ENCODE measurements at places on chromosomes 2 and 18. TPM values are rescaled to one million over a fixed set of nuclear protein-coding genes. Genes with fewer than 3 reads are reported as not detected.

GRCh38 chr2:138418453-138418852 is 83.1 kb upstream of the SPOPL start:
- DNase-seq: no peak

- no peak for DNase-seq
Observed at GRCh38 chr2:16386031-16386430, 279.6 kb downstream of the CYRIA start.

The LTBP1 gene
- 0.37 TPM for total RNA-seq

- DNase-seq: no peak
Observed at GRCh38 chr18:47591429-47591828, 339.0 kb downstream of the SMAD2 start.

GRCh38 chr2:98748292-98749065 is 17.5 kb upstream of the MGAT4A start:
- DNase-seq: no peak

GRCh38 chr18:80037869-80038630 is 3.8 kb downstream of the RBFA start:
- no peak for DNase-seq

The CNTNAP5 gene
- total RNA-seq: not detected

DNA sequence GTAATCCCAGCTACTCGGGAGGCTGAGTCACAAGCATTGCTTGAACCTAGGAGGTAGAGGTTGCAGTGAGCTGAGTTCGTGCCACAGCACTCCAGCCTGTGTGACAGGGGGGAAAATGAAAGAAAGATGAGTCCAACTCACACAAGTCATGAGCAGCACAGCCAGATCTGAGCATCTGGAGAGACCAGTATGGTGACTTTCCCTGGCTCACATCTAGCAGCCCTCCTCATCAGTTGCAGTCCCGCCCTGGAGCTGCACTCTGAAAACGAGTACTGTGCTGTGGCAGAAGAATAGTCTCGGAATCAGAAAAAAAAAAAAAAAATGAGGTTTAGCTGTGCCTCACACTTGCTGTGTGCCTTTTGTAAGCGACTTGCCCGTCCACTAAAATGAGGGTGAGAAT is 74.4 kb upstream of the TRIB2 start:
- DNase-seq: no peak

- DNase-seq: peak; percentile 87
Observed at GRCh38 chr2:232327105-232328031, 51.2 kb upstream of the ALPP start.

DNA sequence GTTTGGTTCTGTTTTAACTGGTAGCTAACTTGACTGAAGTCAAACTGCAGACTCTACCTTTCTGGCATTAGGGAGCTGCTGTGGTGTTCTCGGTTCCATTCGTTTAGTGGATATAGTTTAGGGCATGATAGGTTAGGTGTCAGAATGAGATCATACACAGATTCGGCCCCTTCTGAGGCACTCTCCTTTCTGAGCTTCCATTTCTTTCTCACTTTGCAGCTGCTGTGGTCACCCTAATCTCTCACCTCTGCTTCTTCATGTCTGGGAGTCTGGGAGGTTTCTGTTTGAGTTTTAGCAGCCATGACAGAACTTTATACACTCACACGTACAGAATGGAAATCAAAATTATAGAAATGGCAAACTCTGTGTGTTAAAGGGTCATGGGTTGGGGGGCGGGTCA is 122.8 kb downstream of the ATP9B start:
- DNase-seq: no peak

The CARF gene
- total RNA-seq: 8.2 TPM

DNA sequence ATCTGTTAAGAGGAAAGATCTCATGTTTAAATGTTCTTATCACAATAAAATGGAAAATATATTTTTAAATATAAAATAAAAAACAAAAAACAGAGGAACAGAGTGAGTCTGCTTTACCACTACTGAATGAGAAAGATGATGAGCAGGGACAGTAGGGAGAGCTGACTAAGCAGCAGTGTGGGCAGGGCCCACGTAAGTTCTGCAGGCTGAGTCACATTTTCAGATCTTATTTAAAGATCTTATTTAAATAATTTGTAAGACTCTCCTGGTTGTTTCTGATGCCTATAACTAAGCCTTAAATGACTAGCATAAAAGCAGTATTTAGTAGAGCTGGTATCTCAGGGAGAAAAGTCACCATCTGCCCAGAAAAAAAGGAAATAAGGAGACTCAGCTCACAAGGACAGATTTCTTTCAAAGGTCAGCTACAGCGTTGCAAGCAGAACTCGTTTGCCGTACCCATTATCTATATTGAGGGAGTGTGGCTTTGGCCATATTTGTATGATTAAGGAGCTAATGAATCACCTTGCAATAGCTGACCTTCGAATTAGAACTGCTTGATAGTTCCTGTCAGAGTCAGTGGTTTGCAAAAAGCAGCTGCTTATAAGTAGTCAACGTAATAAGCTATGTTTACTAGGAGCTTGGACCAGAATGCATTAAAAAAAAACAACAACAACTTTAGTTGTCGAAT is 322.1 kb upstream of the CHAC2 start:
- DNase-seq: no peak

The STON1 gene
- total RNA-seq: 3.5 TPM

The GPATCH11 gene
- 9.9 TPM for total RNA-seq

GRCh38 chr2:228268301-228268700 is 86.8 kb upstream of the SPHKAP start:
- no peak for DNase-seq

The VSNL1 gene
- total RNA-seq: not detected

DNA sequence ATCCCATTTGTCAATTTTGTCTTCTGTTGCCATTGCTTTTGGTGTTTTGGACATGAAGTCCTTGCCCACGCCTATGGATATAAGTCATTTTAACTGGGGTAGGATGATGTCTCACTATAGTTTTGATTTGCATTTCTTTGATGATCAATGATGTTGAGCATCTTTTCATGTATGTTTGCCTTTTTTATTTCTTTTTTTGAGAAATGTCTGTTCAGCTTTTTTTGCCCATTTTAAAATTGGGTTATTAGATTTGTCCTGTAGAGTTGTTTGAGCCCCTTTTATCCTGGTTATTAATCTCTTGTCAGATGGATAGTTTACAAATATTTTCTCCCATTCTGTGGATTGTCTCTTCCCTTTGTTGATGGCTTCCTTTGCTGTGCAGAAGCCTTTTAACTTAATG is 75.3 kb downstream of the COMMD1 start:
- no peak for DNase-seq

GRCh38 chr2:32463110-32463509 is 106.3 kb downstream of the BIRC6 start:
- no peak for DNase-seq

- no peak for DNase-seq
Observed at GRCh38 chr2:163157891-163158496, 319.4 kb upstream of the KCNH7 start.

DNA sequence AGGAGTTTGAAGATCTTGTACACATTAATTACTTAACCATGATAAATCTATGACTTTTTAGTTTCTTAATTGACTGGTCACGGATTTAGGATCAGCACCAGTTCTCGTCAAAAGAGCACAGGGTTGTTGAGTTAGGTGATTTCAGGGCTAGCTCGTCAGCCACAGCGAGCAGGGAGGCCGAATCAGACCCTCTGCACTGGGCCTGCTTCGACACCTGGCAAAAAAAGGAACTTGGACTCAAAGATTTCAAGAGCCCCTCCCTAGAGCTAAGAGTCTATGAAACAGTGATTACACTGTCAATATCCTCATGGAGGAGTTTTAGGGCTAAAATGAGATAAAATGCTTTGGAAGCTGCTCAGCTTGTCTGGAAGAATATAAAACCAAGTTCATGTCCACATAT is 4.6 kb upstream of the SERTAD2 start:
- DNase-seq: no peak

DNA sequence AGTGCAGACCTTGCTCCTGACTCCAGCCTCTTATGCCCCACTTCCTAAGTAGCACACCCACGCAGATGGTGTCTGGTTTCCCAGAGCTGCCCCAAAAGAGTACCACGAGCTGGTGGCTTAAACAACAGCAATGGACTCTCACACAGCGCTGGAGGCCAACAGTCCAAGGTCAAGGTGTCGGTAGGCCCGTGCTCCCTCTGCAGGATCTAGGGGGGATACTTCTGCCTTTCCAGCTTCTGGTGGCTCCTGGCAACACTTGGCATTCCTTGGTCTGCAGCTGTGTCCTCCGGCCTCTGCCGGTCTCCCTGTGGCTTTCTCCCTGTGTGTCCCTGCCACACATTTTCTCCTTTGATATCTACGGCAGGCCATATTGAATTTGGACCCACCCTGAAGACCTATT is 99.0 kb downstream of the TSHZ1 start:
- no peak for DNase-seq

GRCh38 chr18:25278394-25278793 is 73.6 kb downstream of the ZNF521 start:
- no peak for DNase-seq

- DNase-seq: no peak
Observed at GRCh38 chr2:17805166-17805565, 11.1 kb upstream of the MSGN1 start.

The STK39 gene
- total RNA-seq: 29.4 TPM

DNA sequence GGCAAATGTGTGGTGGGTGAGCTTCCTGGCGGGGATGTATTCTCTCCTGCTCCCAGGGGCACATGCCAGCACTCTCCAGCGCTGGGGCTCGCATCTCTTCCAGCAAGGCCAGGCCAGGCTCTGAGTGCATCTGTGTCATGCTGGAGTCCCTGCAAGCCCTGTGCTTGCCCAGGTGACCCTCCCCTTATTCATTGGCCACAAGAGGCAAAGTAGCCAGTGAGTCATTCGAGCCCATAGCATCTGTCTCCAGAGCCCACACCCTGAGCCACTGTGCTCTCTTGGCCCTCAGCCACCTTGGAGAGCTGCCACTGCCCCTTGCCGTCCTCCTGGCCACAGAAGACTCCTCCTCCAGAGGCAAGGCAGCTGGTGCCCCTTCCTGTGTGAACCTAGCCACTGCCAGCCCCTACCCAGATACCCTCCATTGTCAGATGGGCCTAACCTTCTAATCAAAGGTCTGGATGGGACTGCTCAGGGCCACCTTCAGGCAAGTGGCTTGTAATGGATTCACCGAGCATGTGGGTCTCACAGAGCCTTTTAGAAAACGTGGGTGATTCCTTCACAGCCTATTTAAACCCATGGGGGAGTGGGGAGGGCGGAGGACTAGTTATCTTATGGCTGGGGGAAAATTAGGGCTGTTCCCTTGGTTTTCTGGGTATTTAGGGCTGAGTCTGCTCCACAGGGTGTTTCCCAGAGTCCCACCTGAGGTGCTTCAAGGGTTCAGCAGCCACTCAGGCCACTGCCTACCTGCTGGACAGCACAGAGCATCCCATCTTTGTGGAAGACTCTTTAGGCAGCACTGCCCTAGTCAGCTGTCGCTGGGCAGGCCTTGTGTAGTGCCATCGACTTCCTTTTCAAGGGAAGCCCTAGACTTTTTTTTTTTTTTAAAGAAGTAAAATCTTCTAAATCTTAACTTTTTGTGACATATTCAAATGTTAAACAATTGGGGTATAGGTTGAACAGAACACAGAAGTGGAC is 137.4 kb downstream of the ACOXL start:
- DNase-seq: no peak

DNA sequence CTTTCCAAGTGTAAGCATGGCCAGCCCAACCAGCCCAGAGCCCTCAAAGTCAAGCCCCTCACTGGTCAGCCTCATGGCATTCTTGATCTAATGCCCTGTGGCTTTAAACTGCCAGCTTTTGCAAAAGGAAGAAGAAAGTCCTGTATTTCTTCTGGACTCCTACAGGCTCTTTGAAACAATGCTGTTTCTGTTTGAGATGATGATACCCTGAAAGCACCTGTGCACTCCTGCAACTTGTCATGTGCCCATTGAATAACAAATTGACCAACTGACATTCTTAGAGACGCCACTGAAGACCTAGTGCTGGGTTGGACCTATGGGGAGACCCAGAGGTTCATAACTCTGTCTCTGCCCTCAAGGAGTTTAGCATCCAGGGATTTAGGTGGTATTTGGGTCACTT is 82.0 kb upstream of the MSH2 start:
- DNase-seq: no peak

DNA sequence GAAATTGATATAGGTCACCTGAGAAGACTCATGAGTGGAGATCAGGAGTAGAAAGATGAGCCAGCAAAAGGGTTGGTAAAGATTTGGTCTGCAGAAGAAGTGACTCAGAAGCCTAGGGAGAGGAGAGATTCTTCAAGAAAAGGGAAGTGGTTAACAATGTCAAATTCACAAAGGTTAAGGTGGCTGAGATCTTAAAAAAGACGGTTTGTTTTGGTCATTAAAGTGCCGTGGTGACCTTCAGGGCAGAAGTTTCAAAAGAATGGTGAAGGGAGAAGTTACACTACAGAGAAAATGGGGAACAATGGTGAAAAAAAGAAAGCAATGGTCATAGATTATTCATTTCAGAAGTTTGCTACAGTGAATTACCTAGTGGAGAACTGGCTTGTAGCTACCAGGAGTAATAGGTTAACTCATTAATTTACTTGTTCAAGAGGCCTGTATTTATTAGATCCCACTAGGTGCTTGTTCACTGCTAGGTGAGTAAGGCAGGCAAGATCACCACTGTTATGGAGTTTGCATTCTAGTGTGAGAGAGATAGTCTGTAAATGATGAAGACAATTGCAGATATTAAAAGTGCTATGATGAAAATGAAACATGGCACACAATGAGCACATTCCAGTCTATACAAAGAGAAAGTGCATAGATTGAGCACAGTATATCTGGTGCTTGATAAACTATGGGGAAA is 43.0 kb downstream of the FBXO48 start:
- no peak for DNase-seq

DNA sequence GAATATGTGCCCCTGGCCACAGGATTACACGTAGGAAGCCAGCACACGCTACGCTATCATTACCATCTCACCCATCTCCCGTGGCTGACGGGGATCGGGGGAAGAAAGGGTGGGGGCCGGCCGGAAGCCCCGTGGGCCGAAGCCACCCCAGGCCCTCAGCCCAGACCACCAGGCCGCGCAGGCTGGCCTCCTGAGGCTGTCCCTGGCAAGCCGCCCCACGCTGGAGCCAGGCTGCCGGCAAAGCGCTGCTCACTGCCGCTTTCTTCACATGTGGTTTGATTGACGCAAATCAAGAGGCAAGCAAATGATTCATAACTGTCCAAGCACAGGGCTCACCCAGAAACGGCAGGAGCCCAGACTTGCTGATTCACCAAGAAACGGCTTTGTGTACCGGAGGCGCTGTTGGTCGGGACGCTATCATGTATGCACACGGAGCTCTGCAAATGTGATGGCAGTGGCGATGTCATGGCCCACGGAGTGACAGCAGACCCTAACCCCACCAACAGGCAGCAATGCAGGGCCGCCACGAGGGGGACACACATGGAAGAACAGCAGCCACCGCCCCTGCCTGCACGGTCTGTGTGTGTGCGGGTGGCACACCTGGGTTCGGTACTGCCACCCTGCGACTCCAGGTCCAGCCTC is 125.7 kb downstream of the HDAC4 start:
- peak; percentile 94 for DNase-seq

The TNS1 gene
- total RNA-seq: 1.4 TPM

- no peak for DNase-seq
Observed at GRCh38 chr18:75739682-75740081, 312.2 kb upstream of the SMIM21 start.

The EGR4 gene
- total RNA-seq: 0.09 TPM

DNA sequence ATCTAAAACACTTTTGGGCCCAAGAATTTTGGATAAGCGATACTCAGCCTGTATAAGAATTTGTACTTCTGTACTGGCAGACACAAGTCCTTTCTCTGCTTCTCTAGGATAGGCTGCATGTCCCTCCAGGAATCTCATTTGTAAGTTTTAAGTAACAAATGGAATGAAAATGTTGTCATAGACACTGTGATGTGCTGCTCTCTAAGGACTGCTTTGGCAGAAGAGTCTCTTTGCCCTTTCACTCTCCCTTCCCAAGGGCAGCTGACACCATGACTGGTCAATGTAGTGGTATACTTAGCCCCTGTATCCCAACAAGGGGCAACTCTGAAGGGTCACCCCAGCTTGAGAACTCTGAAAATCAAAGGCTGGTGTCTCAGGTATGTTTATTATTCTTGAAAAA is 27.3 kb downstream of the PLA2R1 start:
- DNase-seq: no peak
